Spleen (tissue), 13 donors: ENCODE measurements at places on chromosomes 5 and 9. TPM values are rescaled to one million over a fixed set of nuclear protein-coding genes. Genes with fewer than 3 reads are reported as not detected.

Gene RGS7BP
- total RNA-seq: 3.7 TPM

Gene PKN3
- total RNA-seq: 12.6 TPM

Gene FBP2
- not detected for total RNA-seq

Gene ANKRD55
- 3.0 TPM for total RNA-seq

Gene PGM5
- 11.3 TPM for total RNA-seq
